Pancreas (tissue), 10 donors: ENCODE measurements at places on chromosomes 6 and 20. TPM values are rescaled to one million over a fixed set of nuclear protein-coding genes. Genes with fewer than 3 reads are reported as not detected.

POM121L2 gene
- not detected for total RNA-seq

RNF182 gene
- 0.38 TPM for total RNA-seq

ZNF334 gene
- 3.5 TPM for total RNA-seq

PTK6 gene
- total RNA-seq: 0.87 TPM

VNN1 gene
- total RNA-seq: 0.13 TPM

FRS3 gene
- total RNA-seq: 2.4 TPM

EYS gene
- 0.06 TPM for total RNA-seq

RAET1G gene
- not detected for total RNA-seq

SPATA25 gene
- total RNA-seq: 0.87 TPM

DNA sequence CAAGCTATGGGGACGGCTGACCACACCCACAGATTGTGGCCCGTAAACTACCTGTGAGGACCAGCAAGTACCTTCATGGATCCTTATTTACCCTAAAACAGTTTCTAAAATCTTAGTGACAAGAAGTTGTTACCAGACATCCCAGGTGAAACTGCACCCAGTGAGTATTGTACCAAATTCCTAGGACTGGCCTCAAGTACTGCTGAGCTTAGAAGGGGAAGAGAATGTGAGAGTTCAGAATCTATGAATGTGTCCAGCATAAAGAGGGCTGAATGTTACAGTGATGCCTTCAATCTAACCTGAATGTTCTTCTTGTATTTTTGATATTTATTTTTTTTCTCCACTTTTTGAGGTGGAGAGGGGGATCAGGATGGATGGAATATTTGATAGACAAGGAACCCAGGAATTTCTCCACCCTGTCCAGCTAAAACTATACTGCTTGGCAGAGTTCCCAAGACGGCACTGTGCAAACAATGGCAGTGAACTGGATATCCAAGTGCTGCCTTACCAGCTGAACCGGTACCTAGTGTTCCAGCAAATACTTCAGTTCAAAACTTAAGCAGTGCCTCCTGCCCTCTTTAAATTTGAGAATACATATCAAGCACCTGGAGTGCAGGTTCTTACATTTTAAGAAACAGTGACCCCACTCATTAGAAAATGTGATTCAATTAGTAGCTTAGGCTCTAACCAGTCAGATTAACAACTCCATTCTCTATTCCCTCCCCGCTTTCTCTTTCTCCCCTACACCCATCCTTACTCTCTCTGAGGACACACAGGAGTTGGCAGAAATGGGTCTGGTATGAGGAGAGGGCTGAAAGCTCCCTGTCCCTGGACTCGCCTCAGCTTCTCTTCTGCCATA lies 427.3 kb upstream of the FLRT3 start:
- peak; percentile 14 for DNase-seq

DNA sequence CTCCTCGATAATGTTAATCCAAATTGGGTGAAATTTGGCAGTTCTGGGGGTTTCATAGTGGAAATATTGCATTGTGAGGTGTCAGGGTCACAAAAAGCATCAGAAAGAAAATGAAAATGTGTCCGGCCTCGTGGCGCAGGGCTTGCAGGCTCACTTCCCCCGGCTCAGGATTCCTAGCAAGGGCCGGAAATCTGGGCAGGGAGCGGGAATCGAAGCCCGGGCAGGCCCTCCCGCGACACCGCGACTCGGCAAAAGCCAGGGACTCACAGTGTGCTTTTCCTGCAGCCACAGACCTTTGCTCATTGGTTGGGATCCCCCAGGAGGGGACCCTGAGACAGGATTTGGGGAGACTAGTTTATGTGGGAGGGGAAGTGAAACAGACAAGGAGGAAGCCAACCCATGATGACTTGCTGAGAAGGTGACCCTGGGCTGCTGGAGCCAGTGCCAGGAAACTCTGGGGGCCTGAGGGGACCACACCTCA lies 847 bp upstream of the CD93 start:
- no peak for DNase-seq

DNA sequence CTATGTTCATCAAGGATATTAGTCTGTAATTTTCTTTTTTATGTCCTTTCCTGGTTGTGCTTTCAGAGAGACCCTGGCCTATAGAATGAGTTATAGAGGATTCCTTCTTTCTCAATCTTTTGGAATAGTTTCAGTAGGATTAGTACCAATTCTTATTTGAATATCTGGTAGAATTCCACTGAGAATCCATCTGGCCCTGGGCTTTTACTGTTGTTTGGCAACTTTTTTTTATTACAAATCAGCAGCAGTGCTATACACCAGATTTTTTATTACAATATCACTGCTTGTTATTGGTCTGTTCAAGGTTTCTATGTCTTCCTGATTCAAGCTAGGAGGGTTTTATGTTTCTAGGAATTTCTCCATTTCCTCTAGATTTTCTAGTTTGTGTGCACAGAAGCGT lies 50.0 kb upstream of the NRSN1 start:
- DNase-seq: no peak

DNA sequence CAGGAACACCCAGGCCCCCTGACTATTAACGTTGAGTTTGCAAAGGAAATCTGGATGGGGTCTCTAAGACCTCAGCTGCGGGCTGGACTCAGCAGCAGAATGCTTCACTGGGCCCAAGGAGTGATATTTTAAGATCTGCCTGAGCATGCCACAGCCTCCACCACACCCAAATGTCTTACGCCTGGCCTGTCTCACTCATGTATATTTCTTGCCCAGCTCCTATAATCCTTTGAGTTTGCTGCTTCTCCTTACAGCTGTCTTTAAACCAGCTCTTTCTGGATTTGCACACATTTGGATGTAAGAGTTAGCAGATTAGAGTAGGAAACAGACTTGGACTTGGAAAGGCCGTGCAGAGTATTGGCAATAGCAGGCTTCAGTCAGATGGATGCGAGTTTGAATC lies 16.4 kb downstream of the CASS4 start:
- no peak for DNase-seq

GRCh38 chr6:1377526-1377925 lies 11.8 kb upstream of the FOXF2 start:
- DNase-seq: no peak

GRCh38 chr6:41451039-41451438 lies 95.1 kb upstream of the FOXP4 start:
- no peak for DNase-seq

- DNase-seq: no peak
These were observed 370.7 kb upstream of the TSHZ2 start for GRCh38 chr20:52601295-52601971.

DNA sequence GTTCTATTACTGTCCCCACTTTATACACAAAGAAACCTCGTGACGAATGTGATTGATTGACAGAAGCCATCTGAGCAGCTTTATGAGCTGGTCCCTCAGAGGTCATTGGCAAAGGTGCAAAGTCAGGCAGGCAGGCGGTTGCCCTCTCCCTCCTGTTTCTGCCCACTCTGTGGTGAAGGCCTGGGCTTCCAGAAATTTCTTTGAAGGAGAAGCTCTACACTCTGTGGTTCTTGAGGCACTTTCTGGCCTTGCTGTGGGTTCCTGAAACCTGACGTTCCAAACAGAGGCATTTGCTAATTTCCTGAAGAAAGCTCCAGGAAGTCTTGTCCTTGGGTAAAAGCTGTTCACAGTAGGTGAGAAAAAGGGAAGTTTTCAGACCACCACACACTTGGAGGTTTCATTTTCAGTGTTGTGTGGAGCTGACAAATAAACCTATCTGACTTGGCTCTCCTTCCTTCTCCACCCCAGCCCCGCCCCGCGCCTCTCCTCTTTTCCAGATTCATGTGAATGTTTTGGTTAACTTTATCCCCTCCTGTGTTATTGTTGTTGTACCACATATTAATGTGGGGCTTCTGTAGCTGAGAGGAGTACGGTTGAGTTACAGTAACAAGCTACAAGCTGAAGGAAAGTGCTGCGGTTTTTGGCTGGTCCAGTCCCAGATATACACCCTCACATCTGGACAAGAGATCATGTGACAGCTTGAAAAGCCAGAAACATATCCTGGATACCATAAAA lies 274.1 kb downstream of the CLIC5 start:
- no peak for DNase-seq

DNA sequence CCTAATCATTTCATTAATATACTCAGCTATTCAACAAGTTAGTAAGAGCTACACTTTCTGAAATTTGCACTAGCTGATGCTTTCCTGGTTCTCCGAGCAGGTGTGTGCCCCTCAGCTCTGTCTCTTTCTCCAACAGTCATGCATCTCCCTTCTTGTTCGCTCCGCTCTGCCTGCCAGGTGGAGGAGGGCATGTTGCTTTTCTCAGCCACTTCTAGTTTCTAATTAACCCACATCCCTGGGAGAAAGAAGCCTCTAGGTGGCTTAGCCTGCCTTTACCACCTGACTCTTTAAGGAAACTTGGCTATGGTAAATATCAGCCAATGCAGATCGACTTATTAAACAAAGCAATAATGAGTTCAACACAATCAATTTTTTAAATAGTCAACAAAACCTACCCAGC lies 34.2 kb downstream of the LRFN2 start:
- DNase-seq: no peak

- DNase-seq: no peak
These were observed 349.8 kb downstream of the DHX35 start for GRCh38 chr20:39311851-39312506.

DNA sequence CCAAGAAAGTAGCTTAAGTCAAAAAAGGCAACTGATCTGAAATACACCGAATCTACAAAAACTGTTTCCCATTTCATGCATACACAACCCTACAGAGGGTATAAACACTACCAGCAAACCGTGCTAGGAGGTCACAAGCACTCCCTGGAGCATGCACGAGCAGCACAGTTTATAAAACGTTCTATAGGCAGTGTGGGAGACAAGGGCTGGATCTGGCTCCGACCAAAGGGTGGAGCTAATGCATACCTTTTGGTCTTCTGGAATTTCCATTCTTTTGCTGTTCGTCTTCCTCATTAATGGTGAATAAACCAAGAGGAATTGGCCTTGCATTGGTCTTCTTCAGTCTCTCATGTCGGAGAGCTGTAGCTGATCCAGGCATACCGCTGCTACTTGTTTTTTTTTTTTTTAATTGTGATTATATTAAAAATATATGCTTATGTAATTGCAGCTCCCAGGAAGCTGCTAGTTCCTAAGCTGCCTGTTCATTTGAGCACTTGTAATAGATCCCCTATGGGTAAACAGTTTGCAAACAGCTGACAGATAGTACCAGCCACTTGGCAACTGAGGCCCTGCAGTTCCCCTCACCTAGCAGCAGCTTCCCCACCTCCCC lies 24.5 kb downstream of the MAP7 start:
- no peak for DNase-seq

DNA sequence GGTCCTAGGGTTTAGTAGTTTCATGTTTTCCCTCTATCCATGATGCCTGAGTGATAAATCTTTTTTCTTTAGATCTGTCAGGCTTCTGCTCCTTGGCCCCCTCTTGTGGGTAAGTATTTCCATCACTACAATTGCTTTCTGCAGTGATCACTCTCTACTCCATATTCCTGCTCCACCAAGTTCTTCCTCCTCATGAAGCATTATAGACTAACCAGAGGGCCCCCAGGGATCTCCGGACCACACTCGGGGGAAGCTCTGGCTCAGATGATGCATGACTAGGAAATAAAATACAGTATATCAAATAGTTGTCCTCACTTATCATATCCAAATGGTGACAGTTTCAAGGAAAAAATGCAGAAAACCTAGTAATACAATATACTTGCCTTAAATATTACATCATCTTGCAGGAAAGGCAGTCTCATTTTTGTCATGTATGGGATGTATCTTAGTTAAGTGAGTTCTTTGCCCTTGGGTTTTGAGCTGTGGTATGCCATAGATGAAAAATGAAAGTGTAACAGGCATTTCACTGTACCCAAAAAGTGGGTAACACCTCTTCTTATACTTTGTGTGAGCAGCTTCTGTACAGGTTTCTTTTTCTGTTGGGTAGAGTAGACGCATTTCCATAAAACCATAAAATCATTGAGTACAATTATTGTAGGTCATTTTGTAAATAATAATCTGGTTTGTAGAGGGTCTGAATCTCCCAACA lies 200.9 kb upstream of the EYA4 start:
- DNase-seq: no peak

DNA sequence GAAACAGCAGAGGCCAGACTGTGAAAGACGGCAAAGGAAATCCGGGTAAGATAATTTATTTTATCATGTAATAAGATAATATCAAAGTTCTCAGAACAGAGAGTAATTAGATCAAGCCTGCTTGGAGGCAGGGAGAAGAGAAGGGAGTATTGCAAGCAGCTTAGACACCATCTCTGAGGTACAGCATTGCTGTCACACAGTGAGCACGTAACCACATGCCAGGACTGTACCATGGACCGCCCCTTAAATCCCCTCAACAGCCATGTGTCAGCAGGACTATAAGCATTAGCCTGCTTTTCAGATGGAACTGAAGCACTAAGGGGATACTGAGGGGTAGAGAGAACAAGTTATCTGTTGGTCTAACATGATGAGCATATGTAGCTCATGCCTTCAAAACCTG lies 141.5 kb downstream of the C6orf118 start:
- DNase-seq: no peak
